ENCODE measurements at places on chromosomes 1 and 21.

DNA sequence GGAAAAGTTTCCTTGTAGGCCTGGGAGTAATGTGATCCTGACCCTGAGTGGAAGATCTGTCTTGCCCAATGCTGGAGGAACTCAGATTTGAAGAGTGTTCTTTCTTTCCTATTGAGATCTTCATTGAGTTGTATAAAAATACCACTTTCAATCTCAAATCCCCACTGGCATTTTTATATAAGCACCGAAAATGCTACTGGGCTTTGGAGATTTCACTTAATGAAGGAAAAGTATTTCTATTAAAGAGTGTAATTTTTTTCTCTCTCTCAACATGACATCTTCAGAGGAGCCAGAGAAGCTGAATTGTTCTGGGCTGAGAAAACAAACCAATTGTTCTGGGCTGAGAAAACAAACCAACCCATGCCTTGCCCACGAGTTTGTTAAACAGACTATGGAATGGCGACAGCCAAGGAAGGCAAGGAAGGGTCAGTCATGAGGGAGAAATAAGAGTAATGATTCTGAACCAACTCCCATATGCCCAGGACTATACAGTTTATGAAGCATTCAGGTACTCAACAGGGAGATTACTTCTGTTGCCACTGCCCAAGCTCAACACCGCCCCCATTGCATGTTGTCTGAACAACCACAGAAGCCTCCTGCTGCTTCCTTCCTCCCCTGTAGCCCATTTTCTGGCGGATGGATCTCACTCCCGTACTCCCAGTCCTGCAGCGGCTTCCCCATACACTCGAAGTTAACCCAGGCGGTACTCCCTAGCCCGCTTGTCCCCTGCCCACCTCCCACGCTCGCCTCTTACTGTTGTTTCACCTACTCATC, 103.2 kb downstream of the BEND5 start:
- DNase-seq = no peak

- DNase-seq = no peak
Observed at GRCh38 chr1:157117527-157118057, 18.0 kb upstream of the ETV3L start.

GRCh38 chr1:208089149-208089548, 155.0 kb downstream of the PLXNA2 start:
- DNase-seq = no peak

DNA sequence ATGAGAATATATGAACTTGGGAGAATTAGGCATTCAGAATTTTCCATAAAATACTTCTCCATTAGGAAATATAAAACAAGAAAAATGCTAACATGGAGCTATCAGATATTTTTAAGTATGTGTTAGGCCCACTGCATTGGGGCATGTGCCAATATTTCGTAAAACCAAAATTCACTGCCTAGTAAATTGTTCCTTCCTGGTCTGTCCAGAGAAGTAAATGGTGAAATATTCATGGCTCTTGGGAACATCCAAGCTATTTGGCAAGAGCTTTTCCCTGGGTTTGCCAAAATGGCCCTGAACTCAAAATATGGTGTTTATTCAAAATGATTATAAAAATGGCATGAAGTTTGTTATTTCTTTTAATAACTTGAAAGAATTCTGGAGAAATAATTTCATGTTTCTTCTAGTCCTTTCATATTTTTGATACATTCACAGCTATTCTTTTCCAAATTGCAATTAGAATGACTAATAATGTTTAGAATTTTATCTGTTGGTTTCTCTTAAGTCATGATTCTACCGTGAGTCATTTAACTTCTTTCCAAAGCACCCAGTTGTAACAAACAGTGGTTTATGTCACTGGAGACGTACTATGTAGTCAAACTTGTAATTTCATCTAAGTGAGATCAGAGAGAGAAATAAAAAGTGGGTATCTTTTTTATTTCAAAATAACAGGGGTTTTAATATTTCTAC, 25.7 kb upstream of the SLC19A2 start:
- no peak for DNase-seq

GRCh38 chr1:186231861-186232436, 143.1 kb downstream of the TPR start:
- DNase-seq = no peak
